ENCODE measurements at places on chromosomes 2 and 18.

DNA sequence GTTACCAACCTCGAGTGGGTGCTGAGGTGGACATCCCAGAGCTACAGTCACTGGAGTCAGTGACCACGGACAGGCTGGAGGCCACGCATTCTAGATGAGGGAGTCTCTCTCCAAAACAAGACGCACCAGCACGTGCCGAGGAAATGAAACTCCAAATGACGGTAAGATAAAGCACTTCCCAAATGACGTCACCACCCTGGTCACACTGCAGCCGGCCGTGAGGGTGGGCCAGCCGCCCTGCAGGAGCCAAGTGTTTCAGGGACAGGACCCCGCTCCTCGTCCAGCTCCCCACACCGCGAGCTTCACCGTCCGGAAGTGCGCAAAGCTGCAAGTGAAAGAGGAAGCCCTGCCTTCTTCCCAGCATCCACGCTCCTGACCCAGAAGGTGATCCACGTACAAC lies 99.4 kb downstream of the ZNF516 start:
- no peak for DNase-seq

- no peak for DNase-seq
Observed at GRCh38 chr18:79453816-79454735, 58.3 kb downstream of the NFATC1 start.

- no peak for DNase-seq
Observed at GRCh38 chr2:239663364-239663924, 262.6 kb upstream of the HDAC4 start.

GRCh38 chr2:9897331-9897737 lies 54.1 kb downstream of the TAF1B start:
- peak; percentile 17 for DNase-seq

- peak; percentile 0 for DNase-seq
Observed at GRCh38 chr2:48844417-48845155, 89.1 kb upstream of the LHCGR start.

DNA sequence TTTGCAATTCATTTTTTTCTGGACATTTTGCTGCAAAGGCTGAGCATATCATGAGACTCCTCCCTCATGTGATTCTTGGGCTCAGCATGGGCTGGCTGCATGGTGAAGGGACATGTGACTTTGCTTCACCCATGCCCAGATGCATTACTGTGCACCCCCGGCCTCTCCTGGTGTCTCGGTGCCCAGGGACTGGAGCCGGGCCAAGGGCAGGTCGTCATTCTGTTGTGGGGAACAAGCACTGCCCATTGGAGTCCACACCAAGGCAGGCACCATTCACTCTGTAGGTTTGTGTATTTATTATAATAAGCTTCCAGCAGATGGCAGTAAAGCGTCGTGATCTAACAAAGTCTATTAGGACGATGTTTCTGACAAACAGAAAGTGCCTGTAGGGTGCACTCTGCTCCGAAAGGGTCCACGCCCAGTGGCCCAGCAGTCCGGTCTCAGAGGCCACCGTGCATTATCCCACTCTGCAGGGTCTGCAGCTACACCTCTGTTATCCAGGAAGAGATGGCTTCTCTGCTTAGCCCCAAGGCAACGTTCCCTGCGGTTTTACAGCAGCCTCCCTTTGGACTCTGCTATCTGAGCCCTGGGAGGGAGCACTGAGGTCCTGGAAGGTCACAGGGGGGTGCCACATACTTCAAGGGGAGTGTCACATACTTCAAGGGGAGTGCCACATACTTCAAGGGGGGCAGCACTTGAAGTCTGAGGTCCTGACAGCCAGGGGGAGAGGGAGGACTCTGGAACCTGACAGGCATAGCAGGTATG lies 219.6 kb downstream of the TSN start:
- peak; percentile 89 for DNase-seq

DNA sequence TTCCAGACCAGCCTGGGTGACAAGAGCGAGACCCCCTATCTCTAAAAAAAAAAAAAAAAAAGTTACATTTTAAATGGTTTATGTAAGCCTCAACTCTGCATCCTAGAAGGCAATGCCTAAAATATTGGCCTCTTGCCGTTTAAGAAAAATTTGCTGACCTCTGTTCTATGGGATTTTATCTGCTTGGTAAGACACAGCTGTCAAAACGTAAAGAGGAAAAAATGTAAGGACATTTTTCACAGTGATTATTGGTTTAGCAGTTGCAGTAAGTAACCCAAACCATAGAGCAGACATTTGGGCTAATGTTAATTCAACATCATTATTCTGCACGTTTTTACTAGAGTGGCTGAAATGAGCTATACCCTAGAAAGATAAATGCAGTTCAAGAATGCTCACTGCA lies 14.4 kb upstream of the E2F6 start:
- DNase-seq: no peak

GRCh38 chr2:72094701-72095100 lies 53.0 kb downstream of the CYP26B1 start:
- no peak for DNase-seq
